ENCODE measurements at places on chromosomes 3 and 15.
A peak's percentile ranks its signal among the peaks of the same experiment; 100 is the strongest.

DNA sequence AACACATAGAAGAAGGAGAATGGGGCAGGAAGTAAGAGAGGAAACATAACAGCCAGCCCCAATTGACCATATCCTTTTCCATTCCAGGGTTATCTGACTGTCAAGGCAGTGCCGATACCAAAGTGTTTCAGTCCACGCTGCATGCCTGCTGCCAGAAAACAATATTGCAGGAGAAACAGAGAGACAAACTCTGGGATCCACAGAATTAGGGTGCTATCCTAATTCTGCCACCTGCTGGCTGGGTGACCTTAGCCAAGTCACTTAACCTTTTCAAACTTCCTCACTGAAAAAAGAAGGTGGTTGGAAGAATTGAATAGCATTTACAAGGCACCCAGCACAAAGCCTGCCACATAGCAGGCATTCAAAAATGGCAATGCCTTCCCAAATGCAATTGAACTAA, 32.0 kb downstream of the GLB1 start:
- DNase-seq: no peak

GRCh38 chr15:64070965-64071851, 22.4 kb downstream of the CIAO2A start:
- DNase-seq: no peak

DNA sequence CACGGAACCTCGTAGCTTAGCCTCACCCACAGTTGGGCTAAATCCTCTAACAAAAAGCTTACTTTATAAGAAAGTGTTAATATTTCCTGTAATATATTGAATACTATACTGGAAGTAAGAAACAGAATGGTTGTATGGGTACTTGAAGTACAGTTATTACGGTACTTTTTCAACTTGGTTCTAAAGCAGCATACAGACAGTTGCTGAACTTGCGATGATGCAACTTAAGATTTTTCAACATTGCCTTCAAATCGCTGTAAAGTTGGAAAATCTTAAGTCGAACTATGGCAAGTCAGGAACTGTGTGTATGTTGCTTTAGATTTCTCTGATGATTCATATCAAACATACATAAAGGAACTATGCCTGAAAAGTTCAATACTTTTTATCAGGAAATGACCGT, 204.4 kb upstream of the C2CD4B start:
- no peak for DNase-seq

DNA sequence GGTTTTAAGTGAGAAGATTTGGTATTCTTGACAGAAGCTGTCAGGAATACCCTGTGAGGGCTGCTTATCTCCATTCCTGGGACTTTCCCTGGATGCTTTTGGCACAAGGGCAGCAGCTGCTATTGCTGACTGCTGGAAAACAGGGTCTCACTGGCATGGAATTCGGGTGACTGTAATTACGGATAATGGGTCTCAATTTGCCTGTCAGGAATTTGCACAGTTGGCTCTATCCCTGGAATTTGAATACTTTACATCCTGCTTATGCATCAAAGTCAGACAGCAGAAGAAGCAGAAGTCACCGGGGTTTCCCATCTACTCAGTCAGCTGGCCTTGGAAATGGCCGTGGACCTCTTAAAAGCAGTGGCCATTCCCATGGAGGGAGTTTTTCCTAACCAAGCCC, 25.9 kb upstream of the AKAP13 start:
- DNase-seq: no peak

DNA sequence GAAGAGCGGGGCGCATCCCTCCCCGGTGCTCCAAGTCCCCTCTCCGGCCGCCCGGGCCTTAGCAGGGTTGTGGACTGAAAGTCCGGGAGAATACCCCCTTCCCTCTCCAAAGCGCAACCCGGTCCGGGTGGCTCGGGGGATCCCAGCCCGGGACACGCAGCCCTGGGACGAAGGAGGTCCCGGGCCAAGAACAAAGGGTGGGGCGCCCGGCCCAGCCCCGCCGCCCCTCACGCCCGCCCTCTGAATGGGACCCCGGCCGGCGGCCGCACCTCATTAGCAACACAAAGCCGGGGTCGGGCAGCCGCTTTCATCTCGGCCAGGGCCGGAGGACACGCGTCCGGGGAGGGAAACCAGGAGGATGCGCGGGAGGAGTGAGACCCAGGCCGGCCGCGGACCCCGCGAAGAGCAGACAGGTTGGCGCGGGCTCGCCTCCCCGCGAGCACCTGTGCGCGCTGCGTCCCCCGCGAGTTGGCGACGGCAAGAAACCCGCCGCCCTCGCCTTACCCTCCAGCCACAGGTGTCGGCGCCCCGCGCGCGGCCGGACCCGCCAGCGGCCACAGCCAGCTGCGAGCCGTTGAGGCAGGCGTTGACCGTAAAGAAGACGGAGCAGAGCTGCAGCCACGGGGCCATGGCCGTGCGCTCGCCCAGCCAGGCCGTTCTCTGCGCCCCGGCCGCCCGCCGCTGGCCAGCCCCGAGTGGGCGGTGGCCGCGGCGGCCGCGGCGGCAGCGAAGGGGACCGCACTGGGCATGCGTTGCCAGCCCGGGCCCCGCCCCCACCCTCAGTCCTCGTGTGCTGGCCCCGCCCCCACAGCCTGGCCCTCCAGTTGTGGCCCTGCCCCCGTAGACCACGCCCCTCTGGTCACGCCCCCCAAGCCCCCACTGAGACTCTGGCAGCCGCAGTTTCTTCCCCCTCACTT, at the start of gene IL17RD:
Gene IL17RD, minus strand, starts transcription at position 697 of the 917 bp plus-strand sequence. Its CDS starts 67 bp downstream, at position 630.
- DNase-seq: peak; percentile 82

Measured in activated CD8-positive, alpha-beta memory T cell treated with anti-CD3 and anti-CD28 coated beads for 24 hours (primary cell).